ENCODE measurements at places on chromosomes 5 and 9.

DNA sequence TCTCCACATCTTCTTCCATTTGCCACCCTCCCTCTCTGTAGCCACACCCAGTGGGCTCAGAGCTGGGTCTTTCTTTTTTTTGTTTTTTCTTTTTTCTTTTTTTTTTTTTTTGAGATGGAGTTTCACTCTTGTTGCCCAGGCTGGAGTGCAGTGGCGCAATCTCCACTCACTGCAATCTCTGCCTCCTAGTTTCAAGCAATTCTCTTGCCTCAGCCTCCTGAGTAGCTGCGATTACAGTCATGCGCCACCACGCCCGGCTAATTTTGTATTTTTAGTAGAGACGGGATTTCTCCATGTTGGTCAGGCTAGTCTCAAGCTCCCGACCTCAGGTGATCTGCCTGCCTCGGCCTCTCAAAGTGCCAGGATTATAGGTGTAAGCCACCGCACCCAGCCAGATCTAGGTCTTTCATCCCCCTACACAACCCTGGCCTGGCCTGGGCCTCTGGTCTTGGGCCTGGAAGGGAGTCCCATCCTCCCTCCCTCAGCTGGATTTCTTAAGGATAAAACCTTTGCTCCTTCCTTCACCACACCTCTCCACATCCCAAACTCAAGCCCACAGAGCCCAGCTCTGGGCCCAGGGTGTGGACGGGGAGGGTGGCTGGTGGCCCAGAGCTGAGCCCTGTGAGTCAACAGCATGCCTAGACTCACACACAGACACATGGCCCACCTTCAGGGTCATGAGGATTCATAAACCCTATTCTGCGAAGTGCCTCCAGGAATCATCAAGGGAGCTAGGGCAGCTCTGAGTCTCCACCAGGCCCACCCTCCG is 18.8 kb upstream of the KCNIP1 start:
- no peak for DNase-seq

- no peak for DNase-seq
Measured at GRCh38 chr5:136435946-136436543, 70.7 kb upstream of the TRPC7 start.

DNA sequence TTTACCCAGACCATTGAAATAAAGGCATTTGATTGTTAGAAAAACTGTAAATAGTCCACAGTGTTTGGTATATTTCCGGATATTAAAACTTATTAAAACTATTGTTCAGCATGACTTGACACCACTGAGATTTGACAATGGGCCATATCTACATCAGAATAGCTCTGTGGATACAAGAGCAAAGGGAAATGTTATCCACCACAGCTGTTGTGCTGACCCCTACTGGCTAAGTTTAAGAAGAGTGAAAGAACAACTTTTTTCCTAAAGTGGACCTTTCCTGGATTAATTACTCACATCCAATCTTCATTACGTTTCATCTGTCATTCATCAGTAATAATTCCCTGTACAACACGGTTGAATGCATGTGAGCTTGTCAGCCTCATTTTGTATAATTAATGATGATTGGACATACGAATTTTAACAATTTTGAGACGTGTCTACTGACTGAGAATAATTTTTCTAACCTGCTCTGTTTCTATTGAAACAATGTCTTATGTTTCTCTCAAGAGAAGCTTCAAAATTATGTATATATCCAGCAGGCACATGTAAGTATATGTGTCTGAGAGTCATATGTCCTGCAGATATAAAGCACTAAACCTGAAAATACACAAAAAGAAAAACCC is 1952.6 kb downstream of the MAT2B start:
- peak; percentile 69 for DNase-seq

GRCh38 chr5:2848619-2849018 is 97.1 kb upstream of the IRX2 start:
- peak; percentile 15 for DNase-seq

DNA sequence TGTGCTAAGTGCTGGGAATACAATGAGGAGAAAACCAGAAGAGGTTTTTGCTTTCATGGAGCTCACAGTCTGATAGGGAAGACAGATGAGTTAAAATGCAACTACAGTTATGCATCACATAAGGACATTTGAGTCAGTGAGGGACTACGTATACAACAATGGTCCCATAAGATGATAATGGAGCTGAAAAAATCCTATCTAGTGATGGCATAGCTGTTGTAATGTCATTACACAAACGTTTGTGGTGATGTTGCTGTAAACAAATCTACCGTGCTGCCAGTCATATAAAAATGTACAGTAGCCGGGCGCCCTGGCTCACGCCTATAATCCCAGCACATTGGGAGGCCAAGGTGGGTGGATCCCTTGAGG is 110.1 kb upstream of the RAD23B start:
- no peak for DNase-seq

DNA sequence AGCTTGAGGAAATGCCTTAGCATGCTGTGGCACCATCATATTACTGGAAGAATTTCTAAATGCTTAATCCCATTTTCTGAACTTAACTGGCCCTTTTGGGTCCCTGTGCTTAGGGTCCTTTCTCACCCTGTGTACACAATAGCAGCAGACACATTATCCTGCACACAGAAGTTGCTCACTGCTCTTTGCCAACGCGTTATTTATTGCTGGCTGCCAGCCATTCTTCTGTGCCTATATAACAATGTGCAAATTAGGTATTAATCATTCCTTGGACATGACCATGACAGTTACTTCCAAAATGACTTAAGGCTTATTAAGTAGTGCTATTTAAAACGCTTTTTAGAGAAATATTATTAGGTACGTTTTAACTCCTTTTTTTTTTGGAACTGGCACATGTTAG is 134.7 kb downstream of the FBN2 start:
- peak; percentile 5 for DNase-seq

- no peak for DNase-seq
Measured at GRCh38 chr5:16674750-16675149, 58.0 kb upstream of the RETREG1 start.

DNA sequence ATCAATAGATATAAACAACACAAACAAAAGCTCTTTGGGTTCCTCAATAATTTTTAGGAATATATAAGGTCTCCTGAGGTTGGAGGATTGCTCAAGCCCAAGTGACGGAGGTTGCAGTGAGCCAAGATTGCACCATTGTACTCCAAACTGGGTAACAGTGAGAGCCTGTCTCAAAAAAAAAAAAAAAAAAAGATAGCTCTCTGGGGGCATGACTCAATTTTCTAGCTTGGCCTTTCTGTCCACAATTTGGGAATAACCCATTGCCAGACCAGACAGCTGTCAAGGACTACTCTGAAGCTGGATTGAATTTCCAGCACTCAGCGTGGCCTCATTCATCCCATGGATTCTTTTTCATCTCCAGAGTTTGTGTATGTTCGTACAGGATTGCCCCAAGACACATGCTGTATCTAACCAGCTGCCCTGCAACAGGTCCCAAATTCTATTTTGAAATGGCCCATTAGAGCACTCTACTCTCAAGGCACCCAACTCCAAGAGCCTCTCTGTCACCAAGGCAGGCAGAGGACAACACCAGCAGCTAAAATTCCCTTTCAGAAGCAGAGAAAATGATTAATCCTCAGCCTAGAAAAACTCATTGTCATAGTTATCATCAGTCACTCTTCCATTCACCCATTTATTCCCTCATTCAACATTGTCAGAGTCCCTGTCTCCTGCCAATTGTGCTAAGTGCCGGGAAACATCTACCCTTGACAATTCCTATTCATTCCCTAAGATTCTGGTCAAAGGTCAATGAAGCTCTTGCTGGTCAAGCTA is 8.7 kb downstream of the FAM193B start:
- no peak for DNase-seq

GRCh38 chr9:127175319-127175715 is 52.9 kb upstream of the ANGPTL2 start:
- no peak for DNase-seq

DNA sequence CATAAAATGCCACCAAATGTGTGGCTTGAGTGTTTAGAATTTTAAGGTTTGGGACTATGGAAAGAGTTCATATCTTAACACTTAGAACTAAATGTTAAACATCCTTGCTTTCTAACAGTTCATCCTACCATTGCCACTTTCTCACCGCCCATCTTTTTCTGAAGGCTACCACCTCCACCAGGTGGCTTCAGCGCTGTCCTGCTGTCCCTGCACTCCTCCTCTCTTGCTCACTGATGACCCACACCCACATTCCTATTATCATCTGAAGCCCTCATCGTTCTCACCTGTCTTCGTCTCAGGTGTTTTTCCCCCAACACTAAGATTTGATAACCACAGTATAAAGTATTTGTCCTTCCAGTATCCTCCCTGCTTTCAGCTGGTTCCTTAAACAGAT is 7.4 kb downstream of the MEGF10 start:
- DNase-seq: no peak

DNA sequence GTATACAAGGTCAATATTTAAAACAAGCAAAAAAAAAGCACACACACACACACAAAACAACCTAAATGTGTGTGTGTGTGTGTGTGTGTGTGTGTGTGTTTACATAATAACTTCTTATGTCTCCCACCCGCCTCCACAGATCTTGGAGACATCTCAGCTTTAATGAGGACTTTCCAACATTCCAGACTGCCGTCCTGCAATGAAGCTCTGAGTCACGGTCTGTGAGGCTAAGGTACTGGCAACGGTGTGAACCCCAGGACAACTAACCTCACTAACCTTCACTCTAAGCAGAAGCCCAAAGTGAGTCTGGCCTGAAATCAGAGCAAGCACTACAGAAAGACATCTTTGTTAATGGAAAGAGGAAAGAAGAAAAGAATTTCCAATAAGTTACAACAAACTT is 22.3 kb downstream of the ZNF474 start:
- no peak for DNase-seq

DNA sequence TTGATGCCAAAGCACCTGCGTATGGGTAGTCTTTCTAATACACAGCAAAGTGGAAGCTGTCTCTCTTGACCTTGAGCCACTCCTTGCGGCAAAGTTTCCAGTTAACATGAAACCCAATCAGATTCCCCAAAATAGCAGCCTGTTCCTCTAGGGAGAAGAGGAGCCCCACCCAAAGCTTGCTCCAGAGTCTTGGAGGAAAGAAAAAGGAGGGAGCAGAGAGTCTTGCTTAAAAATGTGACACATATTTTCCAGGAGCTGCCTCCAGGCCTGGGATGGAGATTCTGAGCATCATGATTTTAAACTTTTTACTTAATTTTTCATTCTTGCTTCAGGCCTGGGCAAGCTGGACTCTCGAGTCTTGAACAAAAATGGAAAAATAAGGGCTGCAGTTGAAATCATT is 223.5 kb upstream of the TNC start:
- DNase-seq: no peak

GRCh38 chr5:67381236-67381880 is 184.8 kb upstream of the CD180 start:
- DNase-seq: peak; percentile 95

DNA sequence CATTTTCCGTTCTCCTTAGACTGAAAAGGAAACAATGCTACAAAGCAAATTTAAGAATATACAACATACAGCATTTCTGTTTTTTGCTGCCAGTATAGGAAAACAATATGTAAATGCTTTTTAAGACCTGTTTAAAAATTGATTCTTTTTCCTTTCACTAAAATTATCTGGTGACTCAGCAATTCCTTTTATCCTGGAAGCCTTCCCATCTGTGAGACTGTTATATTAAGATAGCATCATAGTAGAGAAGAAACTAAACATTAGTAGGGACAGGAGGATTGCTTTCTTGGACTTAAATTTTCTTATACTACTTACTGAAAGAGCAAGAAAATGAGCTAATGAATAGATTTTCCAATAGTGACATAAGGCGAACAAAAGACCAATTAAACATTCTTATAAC is 30.0 kb upstream of the GPR21 start:
- DNase-seq: no peak

DNA sequence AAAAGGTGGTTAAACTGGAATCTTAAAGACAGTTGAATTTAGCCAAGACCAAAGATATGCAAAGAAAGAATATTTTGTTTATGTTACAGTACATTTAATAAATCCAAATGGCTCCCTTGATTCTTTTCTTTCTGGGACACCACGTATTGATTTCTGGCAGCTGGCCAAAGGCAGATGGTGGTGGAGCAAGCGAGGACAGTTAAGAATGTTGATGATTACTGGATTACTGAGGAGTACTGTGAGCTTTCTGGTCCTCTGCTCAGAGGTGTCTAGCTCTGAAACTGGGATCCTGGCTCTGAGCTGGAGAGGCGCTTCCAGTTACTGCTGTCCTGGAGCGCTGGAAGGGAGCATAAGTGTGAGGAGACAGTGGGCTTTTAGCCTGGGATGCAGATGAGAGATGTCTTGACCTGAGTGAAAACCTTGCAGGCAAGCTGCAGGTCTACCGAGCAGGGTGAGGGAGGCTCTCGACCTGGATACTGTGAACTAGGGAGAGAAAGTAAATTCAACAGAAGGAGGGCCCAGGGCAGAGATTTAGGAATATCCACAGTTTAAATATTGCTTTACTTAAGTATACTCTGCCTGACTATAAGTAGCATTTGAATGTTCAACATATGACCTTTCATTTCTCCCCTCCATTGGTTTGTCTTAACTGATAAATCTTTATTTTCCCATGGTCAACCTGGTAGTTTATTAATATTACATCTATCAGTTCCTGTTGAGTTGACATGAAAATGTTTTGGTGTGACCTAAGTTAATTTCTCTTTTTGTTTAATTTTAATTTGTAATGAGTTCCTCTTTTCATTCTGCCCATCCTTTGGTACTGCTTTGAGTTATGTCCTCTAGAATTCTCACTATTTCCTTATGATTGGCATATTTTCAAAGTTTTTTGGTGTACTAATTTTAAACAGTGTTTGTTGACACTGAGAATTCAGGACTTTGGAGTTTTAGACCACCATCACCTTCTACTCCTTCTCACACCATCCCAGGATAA is 3.7 kb downstream of the SYK start:
- DNase-seq: peak; percentile 95

DNA sequence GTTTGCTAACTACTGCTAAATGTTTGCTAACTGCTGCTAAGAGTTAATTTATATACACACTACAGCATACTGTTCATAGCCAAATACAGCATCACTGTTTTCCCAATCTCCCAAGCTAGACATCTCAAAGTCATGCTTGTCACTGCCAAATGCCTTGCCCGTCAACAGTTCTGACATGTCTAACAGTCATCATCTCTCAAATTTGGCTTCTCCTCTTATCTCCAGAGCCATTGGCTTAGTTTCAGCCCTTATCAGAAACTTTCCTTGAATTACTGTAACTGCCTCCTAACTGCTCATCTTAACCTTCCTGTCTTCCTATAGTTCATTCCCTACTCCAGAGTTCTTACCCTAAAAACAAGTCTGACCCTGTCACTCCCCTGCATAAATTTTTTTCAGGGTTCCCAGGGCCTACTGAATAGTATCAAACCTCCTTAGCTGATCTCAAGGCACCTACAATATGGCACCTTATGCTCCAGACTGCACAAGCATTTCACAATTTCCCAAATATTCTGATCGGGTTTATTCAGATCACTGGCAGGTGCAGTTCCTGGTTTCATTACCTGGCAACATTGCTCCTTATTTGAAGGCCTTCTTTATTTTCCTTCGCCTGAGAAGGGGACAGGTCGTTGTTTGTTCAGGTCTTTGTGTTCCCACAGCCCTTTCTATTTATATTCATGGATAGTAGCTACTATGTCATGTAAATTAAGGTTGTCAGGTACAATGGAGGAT is 55.9 kb upstream of the ANKRD55 start:
- no peak for DNase-seq

- DNase-seq: no peak
Measured at GRCh38 chr5:107370396-107370968, 300.3 kb downstream of the EFNA5 start.

Measured in NCI-H82 (cell line).